ENCODE measurements at places on chromosomes 1 and 21.
A peak's percentile ranks its signal among the peaks of the same experiment; 100 is the strongest.

DNA sequence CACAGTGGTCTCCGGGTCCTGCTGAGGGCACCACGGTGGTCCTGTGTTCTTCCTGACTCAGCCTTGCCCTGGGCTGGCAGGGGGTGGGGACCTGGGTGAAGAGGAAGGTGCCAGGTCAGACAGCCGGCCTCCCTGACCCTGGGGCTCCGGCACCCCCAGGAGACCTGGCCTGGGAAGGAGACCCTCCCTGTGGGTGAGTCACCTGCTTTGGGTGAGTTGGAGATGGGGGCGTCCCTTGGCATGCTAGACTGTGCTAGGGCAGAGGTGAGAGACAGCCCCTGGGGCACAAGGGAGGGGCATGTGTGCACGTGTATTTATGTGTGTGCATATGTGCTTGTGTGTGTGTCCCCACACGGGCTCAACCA is 23.4 kb downstream of the SPSB1 start:
- peak; percentile 47 for DNase-seq

GRCh38 chr1:192159781-192160180 is 1.5 kb downstream of the RGS18 start:
- DNase-seq, result no peak

DNA sequence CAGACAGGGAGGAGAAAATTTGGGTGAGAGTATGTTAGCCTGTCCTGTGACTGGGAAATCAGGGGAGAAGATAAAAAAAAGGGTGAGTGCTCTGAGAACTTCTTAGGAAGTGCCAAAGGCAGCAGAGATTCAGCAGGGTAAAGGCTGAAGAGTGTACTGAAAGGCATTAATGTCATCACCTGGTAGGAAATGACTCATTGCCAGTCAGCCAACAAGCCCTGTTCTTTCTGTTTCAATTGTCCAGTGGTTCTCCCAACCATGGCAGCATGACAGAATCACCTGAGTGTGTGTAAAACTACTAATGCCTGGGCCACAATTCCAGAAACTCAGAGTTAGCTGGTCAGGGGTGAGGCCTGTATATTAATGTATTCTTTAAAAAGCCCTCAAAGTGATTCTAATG is 83.5 kb downstream of the INTS7 start:
- DNase-seq, result no peak

DNA sequence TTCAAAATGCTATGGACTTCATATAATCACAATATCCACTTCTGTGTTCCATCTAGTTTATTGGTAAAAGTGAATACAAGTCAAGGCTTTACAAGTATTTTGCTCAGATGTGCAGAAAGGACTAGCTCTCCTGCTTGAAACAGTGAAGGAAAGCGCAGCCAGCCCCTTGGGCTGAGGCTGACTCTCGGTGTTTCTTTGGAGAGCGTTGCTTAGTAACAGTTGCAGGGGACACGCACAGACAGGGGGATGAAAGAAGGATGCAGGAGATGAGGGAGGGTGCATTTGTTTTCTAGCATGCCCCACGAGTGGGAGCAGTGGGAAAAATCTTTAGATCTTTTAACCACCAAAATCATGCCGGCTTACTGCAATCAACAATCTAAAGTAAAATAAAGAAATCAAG is 9.1 kb downstream of the PYCR2 start:
- DNase-seq, result no peak

- DNase-seq, result peak; percentile 66
Measured at GRCh38 chr1:59730759-59731478, 83.8 kb upstream of the HOOK1 start.

Measured in T1000 (cell line).